ENCODE measurements at places on chromosomes 3 and 15.
A peak's percentile ranks its signal among the peaks of the same experiment; 100 is the strongest.

- DNase-seq, result no peak
These were observed 43.9 kb upstream of the CLRN1 start for GRCh38 chr3:151016478-151016795.

DNA sequence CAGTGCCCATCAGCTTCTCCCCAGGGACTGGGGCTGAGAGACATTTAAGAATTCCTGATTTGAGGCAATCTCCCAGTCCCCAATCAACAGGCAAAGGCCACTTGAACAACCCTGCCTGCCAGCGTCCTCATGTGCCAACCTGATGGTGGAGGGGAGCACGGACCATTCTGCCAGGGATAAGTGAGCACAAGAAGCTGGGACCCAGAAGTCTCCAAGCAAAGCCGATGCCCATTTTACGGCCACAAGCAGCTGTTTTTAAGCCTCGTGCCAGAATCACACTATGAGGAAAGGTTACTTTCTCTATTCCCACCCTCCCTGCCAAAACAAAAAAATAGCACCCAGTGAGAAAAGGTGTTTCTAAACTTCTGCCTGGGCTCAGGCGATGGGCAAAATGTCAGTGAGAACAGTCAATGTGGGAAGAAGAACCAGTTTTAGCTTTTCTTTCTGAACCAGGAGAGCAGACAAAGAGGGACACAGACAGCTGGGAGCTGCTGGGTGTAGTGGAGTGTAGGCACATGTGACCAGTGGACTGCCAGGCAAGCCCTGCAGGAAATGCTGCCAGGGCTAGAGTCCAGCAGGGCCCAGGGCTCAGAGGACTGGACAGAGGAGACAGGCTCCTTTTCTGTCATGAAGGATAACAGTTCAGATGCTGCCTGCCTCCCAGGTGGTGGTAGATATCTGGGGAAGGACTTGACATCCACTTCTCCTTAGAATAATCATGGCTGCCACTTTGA lies 57.7 kb downstream of the ATP2B2 start:
- no peak for DNase-seq

- no peak for DNase-seq
These were observed 868 bp downstream of the BTBD1 start for GRCh38 chr15:83066034-83066733.

GRCh38 chr3:154121701-154122551 lies 736 bp downstream of the ARHGEF26 start:
- peak; percentile 68 for DNase-seq

DNA sequence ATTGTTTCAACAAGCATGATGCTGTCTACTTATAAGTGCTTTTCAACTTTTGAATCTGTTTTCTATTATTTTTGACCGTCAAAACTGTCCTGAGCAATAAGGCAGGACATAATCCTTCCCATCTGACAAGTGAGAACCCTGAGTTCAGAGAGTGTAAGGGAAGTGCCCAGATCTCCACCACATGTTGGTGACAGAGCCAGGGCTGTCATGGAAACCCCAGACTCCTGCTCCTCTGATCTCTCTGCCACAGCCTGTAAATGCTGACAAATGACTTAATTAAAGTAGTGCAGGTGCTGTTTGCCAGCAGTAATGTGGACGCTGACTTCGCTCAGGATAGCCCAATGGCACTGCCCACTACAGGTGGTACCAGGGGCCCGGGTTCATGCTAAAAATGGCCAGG lies 40.3 kb downstream of the SPSB4 start:
- DNase-seq, result no peak

- no peak for DNase-seq
These were observed 57.4 kb upstream of the GADL1 start for GRCh38 chr3:30951826-30952225.

- no peak for DNase-seq
These were observed 249.1 kb upstream of the MCTP2 start for GRCh38 chr15:93982226-93982727.

DNA sequence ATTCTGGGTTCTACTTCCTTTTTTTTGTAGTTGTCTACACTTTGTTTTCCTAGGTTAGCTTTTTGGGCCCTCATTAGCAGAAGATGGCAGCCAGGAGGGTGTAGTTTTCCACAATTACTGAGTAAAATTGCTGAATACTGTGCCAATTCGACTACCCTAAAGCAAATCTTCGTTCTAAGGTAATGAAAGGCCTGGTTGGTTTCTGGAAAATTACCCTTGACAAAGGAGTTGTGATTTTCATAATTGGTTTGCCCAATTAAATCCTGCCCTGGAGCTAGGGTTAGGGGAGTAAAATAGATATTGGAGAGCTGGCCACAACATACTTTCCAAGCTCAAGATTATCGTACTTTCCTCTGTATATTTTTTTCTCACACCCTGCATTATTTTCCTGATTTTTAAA lies 293.0 kb downstream of the OXSM start:
- no peak for DNase-seq

GRCh38 chr3:31762097-31762764 lies 218.8 kb downstream of the OSBPL10 start:
- DNase-seq, result no peak

DNA sequence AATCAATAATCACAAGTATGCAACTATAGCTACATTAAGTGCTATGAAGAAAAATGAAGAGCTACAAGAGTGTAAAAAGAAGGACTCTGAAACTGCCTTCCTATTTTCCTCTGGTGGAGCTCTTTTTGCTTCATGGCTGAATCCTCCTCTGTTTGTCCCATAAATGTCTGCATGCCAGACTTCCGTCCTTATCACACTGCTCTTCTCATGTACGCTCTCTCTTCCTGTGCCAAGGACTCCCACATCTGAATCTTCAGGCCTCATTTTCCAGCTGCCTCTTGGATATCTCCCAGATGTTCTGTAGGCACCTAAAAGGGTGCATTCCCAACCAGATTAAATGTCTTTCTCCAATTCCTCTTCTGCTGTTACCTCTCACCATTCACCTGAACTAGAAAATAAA lies 123.7 kb downstream of the MECOM start:
- no peak for DNase-seq

DNA sequence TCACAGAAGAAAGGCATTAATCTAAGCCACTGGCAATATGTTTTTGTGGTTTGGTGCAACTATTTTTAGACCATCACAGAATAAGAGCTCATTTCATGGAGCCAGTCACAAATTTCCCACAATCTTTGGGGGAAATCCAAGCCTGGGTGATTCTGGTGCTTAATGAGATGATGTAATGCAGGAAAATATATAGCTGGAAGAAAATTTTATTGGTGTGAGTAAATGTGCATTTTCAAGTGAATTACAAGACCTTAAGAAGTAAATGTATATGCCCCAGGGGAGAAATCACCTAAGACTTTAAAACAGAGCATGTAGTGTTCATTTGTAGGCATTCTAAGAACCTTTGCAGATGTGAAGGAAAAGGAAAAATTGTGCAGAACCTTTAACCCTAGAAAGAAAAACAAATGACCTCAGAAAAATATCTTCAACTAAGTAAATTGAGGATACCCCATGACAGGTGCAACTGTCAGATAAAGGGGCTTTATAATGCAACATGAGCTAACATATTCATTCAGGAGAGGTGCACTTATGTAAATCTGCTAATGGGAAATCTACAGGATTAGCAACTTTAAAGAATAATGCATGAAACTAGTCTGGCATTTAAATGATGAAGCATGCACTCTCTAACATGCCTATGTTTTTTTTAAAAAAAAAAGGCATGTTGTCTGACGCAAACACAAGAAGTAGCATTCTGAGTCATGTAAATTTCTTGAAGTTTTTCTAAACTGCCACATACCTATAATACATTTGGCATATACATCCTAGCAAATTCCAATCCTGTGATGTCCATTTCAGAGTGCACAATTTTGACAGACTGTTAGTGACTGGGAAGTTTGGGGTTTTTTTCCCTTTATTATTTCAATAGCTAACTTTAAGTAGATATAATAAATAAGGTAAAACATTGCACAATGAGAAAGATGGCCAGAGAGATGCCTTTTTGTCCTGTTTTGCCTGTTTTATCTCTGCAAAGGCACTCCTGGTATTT lies 105.1 kb downstream of the MEX3B start:
- no peak for DNase-seq

DNA sequence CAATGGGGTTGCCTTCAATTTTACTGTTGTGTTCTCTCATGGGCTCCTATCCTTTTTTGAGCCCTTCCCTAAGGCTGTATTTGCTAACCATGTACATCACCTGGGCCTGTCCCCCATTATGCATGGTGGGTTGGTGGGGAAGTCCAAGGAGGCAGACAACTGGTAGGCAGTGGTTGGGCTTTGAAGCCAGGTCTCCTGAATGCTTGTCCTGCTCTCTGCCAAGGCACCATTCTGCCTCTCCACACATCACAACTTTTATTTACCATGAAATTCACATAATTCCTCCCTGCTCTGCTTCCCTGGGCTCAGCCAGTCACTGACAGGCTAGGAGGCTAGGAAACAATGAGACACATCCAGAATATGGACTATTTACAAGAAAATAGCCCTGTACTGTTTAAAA lies 41.0 kb upstream of the COPB2 start:
- DNase-seq, result no peak

- DNase-seq, result no peak
These were observed 41.5 kb downstream of the PRKCD start for GRCh38 chr3:53202331-53203015.

DNA sequence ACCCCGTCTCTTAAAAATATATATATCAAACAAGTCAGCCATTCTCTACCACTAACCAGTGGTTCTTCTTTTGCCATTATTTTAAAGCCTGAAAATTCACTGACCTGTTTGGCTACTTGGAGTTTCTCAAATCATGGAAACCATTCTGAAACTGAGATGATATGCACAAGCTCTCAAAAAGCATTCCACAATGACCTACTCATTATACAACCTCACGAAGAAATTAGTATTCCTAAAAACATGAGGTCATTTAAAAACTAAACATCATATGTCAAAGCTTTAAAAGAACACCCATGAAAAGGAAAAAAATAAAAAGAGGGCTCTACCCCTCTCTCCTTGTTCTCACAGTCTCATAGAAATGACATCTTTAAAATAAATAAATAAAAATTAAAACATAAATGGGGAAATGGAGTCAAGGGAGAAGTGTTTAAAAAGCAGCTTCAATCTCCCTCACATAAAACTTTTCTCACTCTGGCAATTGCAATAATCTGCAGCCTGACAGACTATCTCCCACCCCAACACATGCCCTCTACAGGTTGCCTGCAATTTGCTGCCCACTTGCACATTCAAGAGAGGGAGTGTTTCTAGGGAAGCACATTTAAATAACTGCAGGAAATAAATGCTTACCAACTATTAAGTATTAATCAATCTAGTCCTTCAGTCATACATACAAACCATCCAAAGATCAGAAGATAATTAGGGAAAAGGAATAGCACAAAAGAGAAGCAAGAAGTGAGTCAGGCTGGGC lies 73.3 kb downstream of the TRANK1 start:
- DNase-seq, result no peak

- DNase-seq, result peak; percentile 39
These were observed 181.4 kb downstream of the SMAD6 start for GRCh38 chr15:66883284-66883911.

GRCh38 chr15:78681281-78682003 lies 40.4 kb upstream of the CHRNB4 start:
- peak; percentile 28 for DNase-seq

DNA sequence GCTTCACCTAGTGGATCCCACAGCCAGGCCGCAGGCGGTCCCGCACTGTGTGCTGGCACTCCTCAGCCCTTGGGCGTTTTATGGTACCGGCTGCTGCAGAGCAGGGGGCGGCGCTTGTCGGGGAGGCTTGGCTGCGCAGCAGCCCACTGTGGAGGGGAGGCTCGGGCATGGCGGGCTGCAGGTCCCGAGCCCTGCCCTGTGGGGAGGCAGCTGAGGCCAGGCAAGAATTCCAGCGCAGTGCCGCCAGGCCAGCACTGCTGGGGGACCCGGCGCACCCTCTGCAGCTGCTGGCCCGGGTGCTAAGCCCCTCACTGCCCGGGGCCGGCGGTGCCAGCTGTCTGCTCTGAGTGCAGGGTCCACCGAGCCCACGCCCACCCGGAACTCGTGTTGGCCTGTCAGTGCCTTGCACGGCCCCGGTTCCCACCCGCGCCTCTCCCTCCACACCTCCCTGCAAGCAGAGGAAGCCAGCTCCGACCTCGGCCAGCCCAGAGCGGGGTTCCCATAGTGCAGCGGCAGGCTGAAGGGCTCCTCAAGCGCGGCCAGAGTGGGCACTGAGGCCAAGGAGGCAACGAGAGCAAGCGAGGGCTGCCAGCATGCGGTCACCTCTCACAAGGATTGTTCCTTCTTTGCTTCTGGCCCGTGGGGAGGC lies 435.0 kb upstream of the ATP10A start:
- no peak for DNase-seq

DNA sequence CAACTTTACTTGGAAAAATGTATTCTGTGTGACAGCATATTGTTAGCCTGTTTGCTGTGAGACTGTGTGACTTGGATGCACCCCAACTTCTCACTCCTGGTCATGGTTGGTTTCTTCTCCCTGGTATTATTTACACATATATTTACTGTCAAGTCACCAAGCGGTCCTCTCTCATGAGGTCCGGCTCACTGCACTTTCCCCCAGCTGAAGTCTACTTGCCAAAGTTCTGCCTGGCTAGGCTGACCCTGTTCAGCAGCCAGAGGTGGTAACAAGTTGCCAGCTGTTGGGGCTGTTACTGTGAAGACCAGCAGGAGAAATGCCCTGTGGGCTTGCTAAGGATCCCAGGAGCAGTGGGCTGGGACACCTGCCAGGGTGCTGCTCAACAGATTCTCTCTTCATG lies 337.5 kb downstream of the MFSD1 start:
- DNase-seq, result no peak

DNA sequence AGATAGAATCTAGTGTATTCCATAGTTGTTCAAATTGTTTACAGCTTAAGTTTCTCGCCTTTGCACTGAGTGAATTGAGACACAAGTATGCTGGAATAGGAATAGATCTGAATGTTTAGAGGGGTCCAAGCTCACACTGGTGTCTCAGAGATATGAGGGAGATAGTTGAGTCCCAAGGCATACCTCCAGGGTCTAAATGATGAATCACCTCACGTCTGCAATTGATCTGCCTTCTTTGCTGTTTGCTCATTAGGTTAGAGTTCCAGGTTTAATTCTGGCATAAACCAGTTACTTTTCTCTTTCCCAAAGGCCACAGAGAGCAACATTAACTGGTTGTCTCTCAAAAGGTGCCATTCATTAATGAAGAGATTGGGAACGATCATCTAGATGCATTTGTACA lies 106.3 kb upstream of the MME start:
- DNase-seq, result no peak

All from activated CD8-positive, alpha-beta memory T cell treated with anti-CD3 and anti-CD28 coated beads, Interleukin-2, amount 50 U/mL, for 48 hours (primary cell).